Fibroblast of lung (primary cell): ENCODE measurements at places on chromosomes 3 and 15. TPM values are rescaled to one million over a fixed set of nuclear protein-coding genes. Genes with fewer than 3 reads are reported as not detected.

Gene NRG4
- not detected in 2 replicates for total RNA-seq

Gene CCNDBP1
- 48.0 and 78.4 TPM in 2 replicates for total RNA-seq

Gene GOLGA8J
- total RNA-seq, result under 0.01 TPM in 1 of 2 replicates, not detected in the other

Gene SIDT1
- not detected in 2 replicates for total RNA-seq
